ENCODE measurements at places on chromosomes 4 and X. TPM values are rescaled to one million over a fixed set of nuclear protein-coding genes. Genes with fewer than 3 reads are reported as not detected.

Gene LEF1
- 19.3 TPM for total RNA-seq

Gene SGMS2
- 3.4 TPM for total RNA-seq

Gene ARMCX4
- 5.0 TPM for total RNA-seq

Gene DDX3X
- 302 TPM for total RNA-seq

Gene SLC25A6
- total RNA-seq, result 455 TPM

Gene TBX22
- total RNA-seq, result not detected

Gene NWD2
- not detected for total RNA-seq

Gene DOK7
- not detected for total RNA-seq

Gene FAM13A
- total RNA-seq, result 10.3 TPM
